ENCODE measurements at places on chromosomes 2 and 18. TPM values are rescaled to one million over a fixed set of nuclear protein-coding genes. Genes with fewer than 3 reads are reported as not detected.

HOXD3 gene
- not detected for total RNA-seq

CHRNG gene
- not detected for total RNA-seq

ADD2 gene
- 46.2 TPM for total RNA-seq

DSG2 gene
- total RNA-seq, result 0.49 TPM

ALPG gene
- not detected for total RNA-seq

SNED1 gene
- total RNA-seq, result 0.60 TPM

PLEK gene
- 1.1 TPM for total RNA-seq

SOWAHC gene
- total RNA-seq, result 0.38 TPM

HJURP gene
- total RNA-seq, result 127 TPM

TCF23 gene
- total RNA-seq, result not detected

DTNA gene
- 0.43 TPM for total RNA-seq
